ENCODE measurements at places on chromosomes 5 and 9.

DNA sequence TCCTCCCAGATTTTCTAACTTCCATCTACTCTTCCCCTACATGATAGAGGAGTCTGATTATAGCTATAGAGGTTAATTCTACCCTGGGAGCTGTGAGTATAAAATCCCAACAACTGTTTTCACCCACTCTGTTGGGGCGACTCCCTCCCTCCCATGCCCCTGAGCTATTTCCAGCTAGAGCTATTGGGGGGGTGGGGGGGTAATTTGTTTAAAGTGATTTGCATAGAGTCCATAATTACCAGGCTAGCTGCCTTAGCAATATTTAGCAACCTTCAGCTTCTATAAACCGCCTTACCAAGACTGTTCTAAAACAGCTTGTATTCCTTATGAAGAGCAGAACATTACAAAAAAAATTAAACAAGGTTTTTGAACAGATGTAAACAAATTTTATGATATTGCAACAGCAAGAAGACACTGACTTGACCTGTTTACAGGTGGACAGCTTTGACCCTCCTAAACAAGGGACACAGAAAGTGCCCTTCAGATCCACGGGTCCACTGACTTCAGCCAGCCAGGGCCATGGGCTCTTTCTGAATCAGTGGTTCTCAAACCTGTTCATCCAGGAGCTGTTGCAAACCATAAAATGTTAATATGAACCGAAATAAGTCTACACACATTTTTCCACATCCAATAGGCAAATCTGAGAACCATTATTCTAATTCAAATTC lies 98.2 kb downstream of the OTULIN start:
- DNase-seq, result no peak

DNA sequence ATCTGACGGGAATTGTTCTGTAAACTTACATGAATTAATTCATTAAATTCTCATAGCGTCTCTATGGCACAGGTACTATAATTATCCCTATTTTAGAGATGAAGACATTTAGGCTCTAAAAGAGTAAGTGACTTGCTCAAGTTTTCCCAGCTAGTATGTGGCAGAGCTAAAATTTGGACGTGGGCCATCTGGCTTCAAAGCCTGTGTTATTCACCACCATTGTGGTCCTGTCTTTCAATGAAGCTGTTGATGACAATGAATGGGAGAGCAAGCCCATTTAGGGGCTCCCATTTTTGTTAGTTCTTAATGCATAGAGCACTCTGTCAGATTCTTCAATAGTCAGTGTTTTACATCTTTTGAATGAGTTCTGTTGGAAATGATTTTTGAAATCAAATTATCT lies 236.0 kb upstream of the CD180 start:
- no peak for DNase-seq

GRCh38 chr9:14281876-14282275 lies 32.1 kb downstream of the NFIB start:
- no peak for DNase-seq

DNA sequence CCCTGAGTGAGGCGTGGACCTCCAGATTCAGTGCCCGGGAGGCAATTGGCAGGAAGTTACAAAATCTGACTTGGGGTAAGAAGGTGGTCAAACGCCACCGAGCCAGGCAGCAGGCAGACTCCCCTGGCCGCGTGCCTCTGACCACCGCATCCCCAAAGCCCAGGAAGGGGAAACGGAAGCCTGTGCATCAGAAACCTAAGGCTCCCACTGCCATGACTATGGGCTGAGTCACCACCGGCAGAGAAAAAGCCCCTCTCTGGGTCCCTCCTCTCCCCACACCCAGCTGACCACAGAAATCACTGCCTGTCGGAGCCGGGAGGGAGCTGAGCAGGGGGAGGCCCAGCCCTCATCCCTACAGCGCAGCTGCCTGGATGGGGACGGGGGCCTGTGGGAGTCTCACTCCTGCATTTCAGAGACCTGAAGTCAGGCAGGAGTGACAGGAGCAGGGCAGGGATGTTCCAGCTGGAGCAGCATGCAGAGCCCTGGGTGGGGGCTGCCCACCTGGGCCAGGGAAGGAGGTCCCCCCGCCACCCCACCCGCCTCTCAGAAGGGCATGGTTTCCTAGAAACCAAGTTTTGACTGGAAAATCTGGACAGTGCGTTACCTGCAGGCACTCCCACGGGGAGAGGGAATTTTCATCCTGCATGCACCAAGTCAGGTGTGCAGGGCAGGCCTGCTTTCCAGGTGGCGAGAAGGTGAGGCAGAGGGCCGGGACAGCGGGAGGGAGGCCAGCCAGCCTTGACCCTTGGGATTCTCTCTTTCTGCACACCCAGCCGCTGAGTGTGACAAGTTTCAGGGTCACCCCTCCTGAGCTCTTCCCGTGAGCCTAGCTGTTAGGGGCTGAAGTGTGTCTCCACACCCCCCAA lies 68.2 kb downstream of the LRSAM1 start:
- peak; percentile 85 for DNase-seq

- DNase-seq, result no peak
Observed at GRCh38 chr5:15899481-15899880, 280.1 kb downstream of the MARCHF11 start.

GRCh38 chr5:131371835-131372234 lies 108.0 kb downstream of the CDC42SE2 start:
- DNase-seq, result no peak

All from AG09319 (cell line).